GM23248 (cell line): ENCODE measurements at places on chromosomes 2 and 18. TPM values are rescaled to one million over a fixed set of nuclear protein-coding genes. Genes with fewer than 3 reads are reported as not detected.
A peak's percentile ranks its signal among the peaks of the same experiment; 100 is the strongest.

DNA sequence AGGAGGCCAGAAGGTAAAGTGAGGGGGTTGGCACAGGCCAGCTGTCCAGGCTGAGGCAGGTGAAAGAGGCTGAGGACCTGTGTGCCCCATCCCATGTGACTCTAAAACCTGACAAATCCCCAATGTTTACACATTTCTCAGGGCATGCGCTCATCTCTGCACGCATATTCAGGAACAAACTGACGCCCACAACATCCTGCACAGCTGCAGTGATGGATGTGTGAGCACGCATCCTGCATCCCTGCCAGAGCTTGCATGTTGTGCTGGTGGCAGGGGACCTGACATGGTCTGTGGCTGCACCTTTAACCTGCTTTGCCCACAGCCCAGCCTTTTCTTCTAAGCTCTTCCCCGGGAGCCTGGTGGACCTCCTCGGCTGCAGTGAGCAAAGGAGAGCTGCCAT is 83.1 kb downstream of the FBXO15 start:
- no peak for DNase-seq

DSG2 gene
- total RNA-seq, result under 0.01 TPM in 1 of 2 replicates, not detected in the other

HOXD10 gene
- 17.2 and 23.5 TPM in 2 replicates for total RNA-seq

- no peak for DNase-seq
Measured at GRCh38 chr2:134169788-134170187, 84.1 kb upstream of the MGAT5 start.

DNA sequence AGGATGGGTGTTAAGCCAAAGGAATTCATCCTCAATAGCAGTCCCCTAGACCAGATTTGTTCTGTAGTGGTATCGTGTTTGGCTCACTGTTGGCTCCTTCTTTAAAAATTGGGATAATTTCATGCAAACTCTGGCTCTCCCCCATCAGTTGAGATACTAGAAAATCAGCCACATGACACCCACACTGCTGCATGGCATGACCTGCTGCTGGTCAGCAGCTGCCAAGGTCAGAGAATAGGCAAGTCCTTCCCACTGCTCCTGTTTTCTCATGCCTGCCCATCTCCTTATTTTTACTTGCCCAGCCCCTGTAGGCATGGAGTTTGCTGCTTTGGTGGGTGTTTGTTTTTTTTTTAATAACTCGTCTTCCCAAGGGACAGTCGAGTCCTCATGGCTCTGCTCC is 1.0 kb upstream of the SNRNP200 start:
- peak; percentile 18 for DNase-seq

DNA sequence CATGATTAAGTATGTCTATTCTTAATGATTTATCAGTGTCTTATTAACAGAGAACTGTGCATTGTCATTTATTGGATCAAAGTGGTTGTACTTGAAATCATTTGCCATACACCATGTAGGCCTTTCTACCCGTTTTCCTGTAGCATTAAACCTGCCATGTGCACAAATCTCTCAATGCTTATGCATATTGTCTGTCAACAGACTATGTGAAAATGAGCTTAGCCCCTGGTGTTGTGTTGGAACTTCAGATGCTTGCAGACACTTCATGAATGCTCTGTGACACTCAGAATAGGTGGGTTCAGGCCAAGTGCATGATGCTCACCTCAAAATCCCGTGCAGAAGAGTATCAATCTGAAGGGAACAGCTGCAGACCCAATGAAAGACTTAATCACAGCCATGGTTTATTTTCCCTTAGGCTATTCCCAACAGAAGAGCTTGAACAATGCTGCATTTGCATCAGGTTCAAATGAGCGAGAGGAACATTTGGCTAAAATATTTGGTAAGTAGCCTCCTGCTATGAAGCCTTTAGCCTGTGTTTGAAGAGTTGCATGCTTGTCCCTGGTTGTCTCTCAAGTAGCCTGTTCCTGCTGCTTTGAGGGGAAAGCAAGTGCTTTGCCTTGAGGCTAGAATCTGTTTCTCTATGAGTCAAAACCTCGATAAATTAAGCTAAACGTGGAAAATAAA is 6.1 kb downstream of the C2orf92 start:
- no peak for DNase-seq

GRCh38 chr2:148721520-148721931 is 77.0 kb downstream of the EPC2 start:
- DNase-seq, result peak; percentile 31

DNA sequence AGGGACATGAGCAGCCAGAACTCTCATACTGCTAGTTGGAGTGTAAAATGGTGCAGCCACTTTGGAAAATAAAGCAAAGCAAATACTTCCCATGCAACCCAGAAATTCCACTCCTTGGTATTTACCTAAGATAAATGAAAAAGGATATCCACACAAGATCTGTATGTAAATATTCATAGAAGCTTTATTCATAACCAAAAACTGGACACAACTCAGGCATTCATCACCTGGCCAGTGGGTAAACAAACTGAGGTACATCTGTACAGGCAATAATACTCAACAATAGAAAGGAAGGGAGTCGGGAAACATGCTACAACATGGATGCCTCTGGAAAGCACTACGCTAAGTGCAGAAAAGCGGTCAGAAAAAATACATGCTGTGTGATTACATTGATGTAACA is 2.5 kb upstream of the LOXHD1 start:
- DNase-seq, result no peak

- DNase-seq, result no peak
Measured at GRCh38 chr2:232873909-232874641, 4.0 kb downstream of the SNORC start.

- peak; percentile 49 for DNase-seq
Measured at GRCh38 chr18:22846088-22846683, 86.9 kb upstream of the RBBP8 start.

ADD2 gene
- under 0.01 TPM in 1 of 2 replicates, not detected in the other for total RNA-seq

GRCh38 chr2:109155553-109156451 is 26.8 kb downstream of the SH3RF3 start:
- DNase-seq, result peak; percentile 15

ASB18 gene
- total RNA-seq, result not detected in 2 replicates

GRCh38 chr2:38797250-38797676 is 19.3 kb downstream of the GEMIN6 start:
- no peak for DNase-seq

ACADL gene
- total RNA-seq, result not detected in 2 replicates

MAPK4 gene
- total RNA-seq, result 0.22 TPM in 1 of 2 replicates, not detected in the other

DNA sequence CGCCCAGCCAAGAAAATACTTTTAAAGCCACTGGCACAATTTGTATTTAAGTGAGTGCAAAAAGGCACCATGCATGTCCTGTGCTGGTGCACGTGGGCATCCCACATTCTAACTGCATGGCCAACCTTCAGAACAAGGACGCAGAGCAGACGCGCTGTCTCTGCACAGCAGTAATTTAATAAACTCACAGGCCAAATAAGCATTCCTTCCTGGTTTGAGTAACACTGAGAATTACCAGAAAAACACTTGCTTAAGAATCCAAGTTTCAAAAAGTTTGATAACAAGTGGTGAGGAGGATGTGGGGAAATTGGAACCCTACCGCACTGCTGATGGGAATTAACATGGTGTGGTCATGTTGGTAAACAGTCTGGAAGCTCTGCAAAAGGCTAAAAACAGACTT is 38.7 kb downstream of the RPL31 start:
- DNase-seq, result no peak

STPG4 gene
- total RNA-seq, result not detected in 2 replicates

- peak; percentile 8 for DNase-seq
Measured at GRCh38 chr2:74975016-74975415, 16.6 kb downstream of the POLE4 start.

MOGAT1 gene
- total RNA-seq, result not detected in 2 replicates

- peak; percentile 70 for DNase-seq
Measured at GRCh38 chr2:28951910-28952835, 28.9 kb upstream of the TOGARAM2 start.

DNA sequence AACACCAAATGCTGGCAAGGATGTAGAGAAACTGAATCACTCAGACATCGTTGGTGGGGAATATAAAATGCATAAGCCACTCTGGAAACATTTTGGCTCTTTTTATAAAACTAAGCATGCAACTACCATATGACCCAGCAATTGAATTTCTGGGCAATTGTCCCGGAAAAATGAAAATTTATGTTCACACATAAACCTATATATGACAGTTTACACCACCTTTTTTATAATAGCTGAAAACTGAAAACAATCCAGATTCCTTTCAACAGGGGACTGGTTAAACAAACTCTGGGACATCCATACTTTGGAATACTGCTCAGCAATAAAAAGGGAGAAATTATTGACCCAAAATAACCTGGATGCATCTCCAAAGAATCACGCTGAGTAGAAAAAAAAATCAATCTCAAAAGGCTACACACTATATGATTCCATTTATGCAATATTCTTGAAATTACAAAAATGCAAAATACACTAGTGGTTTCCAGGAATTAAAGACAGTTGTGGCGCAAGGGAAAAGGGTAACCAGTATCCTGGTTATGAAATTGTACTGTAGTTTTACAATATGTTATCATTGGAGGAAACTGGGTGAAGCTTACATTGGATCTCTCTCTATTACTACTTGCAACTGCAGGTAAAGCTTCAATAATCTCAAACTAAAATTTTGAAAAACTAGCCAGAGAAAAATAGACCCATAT is 130.2 kb upstream of the PID1 start:
- DNase-seq, result no peak

- DNase-seq, result no peak
Measured at GRCh38 chr18:40673150-40673549, 1281.9 kb upstream of the PIK3C3 start.

RGPD8 gene
- total RNA-seq, result 11.6 and 16.8 TPM in 2 replicates

AAK1 gene
- total RNA-seq, result 41.2 and 68.3 TPM in 2 replicates

DNA sequence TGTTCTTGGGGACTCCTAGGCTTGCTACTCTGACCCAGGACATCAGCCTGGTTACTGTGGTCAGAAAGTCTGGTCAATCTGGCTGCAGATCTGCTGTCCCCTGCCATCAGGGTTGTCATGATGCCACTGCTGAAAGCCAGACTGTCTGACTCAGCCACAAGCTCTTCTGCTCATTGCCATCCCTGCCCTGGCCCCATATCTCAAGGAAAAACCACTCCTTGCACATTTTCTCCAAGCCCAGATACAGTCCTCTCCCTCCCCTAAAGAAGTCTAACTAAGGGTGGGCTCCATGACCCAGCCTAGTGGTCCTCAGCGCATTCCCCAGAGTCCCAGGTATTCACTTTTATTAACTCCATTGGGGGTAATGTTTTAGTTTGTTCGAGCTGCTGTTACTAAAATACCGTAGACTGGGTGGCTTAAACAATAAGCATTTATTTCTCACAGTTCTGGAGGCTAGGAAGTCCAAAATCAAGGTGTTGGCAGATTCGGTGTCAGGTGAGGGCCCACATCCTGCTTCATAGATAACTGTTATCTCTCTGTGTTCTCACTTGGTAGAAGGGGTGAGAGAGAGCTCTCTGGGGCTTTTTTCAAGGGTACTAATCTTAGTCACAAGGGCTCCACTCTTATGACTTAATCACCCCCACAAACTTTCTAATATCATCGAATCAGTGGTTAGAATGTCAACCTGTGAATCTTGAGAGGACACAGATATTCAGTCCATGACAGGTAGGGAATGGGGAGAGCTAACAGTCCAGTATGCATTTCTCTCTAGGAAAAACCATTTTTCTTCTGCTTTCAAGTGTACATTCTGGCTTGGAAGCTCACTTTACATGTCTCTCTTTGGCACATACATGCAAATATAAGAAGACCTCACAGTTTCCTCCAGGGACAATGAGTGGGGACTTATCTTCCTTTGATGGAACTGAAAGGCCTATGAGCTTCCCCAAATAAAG is 94.8 kb upstream of the CXCR4 start:
- no peak for DNase-seq

RNF152 gene
- total RNA-seq, result 5.4 and 11.3 TPM in 2 replicates
